Skin of body (tissue), 3 donors: ENCODE measurements at places on chromosomes 7 and 10. TPM values are rescaled to one million over a fixed set of nuclear protein-coding genes. Genes with fewer than 3 reads are reported as not detected.

DNA sequence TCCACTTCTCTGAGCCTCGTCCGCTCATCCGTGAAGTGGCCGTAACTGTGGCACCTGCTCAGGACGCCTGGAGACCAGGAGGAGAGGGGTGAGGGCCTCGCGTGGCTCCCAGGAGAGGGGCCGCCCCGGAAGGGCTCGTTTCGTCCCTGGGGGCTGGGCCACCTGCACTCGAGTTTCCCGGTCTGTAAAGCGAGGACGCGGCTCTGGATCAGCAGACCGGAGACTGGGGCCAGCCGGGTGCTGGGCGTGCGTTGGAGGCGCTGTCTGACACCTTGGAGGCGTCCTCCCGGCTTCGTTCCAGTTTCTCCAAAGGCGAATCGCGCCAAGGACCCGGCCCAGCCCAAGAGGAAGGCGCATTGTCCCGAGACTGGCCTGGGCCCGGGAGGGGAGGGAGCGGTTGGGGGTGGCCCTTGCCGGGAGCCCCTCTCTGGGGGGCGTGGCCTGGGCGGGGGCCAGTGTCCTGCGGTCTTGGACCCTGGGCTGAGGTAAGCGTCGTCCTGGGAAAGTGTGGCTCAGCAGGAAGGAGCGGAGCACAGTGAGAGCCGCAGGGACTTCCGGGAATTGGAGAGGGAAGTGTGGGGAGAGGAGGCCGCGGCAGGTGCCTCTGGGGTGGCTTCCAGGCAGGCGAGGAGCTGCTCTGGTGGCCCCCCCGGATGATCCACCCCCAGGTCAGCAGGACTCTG, 89.6 kb downstream of the FOXL3 start:
- DNase-seq = no peak

DNA sequence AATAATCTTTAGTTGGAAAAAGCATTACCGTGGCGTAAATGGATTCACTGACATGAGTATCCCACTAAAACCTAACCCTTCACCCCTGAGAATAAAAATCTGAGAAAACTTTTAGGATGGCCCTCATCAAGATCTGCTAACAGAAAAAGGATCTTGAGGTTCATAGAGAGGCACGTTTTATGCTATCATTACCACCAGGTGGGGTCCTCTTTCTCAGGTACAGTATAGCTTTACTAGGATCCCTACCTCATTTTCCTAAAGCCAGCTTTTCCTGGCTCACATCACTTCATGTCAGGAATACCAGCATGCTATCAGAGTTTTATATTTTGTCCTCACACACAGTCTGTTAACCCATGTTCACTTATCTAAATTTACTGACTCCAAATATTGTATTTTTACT, 173.7 kb downstream of the POM121L12 start:
- DNase-seq = no peak

DNA sequence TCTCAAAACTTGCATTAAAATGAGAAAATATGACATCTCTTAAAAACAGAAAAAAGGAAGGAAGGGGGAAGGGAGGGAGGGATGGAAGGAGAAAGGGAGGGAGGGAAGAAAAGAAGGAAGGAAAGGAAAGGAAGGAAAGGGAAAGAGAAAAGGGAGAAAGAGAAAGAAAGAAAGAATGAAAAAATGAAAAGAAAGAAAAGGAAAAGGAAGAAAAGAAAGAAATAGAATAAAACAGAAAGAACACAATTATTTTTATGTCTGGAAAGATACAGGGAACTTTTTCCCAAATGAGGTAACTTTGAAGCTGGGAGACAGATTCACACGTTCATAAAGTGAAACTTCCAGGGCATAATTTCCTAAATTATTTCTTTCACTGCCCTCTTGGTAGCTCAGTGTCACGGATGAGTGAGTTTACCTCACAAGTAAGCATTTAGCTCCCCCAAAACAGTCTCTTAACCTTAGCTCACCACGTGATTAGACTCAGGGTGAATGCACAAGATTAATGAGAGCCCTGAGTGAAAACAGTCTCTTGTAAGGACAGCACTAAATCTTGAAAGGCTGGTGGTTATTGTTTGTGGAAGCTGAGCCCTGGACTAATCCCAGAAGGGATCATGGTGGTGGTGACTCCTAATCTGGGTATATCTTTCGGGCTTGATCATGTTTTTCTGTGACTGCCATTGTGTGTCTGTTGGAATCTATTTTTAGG, 74.1 kb upstream of the HDAC9 start:
- no peak for DNase-seq

MSRB2 gene
- 10.8 TPM for total RNA-seq

EN2 gene
- total RNA-seq = under 0.01 TPM

BBS9 gene
- 40.5 TPM for total RNA-seq

DNA sequence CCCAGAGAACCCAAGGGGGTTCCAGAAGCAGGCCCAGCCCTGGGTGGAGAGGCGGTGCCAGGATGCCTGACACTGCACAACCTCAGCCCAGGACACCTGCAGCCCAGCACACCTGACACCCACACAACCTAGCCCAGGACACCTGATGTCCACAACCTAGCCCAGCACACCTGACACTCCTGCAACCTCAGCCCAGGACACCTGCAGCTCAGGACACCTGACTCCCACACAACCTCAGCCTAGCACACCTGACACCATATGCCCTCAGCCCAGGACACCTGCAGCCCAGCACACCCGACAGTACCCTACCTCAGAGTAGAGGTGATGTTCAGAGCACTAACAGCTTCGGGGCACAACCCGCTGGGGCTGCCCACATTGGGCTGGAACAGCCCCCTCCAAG, 87.3 kb downstream of the PAXIP1 start:
- DNase-seq = no peak

DNA sequence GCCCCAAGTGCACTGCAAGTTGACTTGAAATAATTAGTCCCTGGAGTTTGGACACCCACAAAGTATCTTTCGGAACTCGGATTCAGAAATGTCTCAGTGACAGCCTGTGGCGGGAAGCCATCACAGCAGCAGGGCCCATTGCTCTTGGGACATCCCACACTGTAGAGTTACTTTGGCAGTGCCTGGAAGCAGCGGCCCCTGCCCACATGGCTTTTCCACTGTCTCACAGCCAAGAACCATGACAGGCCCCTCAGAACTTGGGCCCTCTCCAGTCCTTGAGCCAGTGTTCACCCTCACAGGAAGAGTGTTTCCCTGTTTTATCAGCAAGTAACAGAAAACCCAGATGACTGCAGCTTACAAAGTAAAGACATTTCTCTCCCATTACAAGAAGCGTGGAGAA, 477.0 kb upstream of the GALNT17 start:
- DNase-seq = no peak

GRCh38 chr7:2804227-2804763, 39.8 kb downstream of the GNA12 start:
- DNase-seq = no peak

MDH2 gene
- 53.1 TPM for total RNA-seq
